ENCODE measurements at places on chromosomes 5 and 9. TPM values are rescaled to one million over a fixed set of nuclear protein-coding genes. Genes with fewer than 3 reads are reported as not detected.

Gene SEMA6A
- not detected for polyA plus RNA-seq

Gene CCDC180
- 0.24 TPM for polyA plus RNA-seq

Gene RANBP3L
- not detected for polyA plus RNA-seq

Gene CDC25C
- polyA plus RNA-seq, result not detected

Gene LTC4S
- 2.1 TPM for polyA plus RNA-seq

Gene RMI1
- 0.74 TPM for polyA plus RNA-seq

Gene ORM2
- not detected for polyA plus RNA-seq

Gene FOXD4L4
- polyA plus RNA-seq, result not detected

Gene SLCO6A1
- not detected for polyA plus RNA-seq

Data from CD14-positive monocyte (primary cell).